ENCODE measurements at places on chromosomes 11 and 22.

- no peak for DNase-seq
These were observed 43.0 kb upstream of the CCDC134 start for GRCh38 chr22:41757502-41757901.

GRCh38 chr11:133388975-133389568 lies 143.2 kb downstream of the OPCML start:
- no peak for DNase-seq

DNA sequence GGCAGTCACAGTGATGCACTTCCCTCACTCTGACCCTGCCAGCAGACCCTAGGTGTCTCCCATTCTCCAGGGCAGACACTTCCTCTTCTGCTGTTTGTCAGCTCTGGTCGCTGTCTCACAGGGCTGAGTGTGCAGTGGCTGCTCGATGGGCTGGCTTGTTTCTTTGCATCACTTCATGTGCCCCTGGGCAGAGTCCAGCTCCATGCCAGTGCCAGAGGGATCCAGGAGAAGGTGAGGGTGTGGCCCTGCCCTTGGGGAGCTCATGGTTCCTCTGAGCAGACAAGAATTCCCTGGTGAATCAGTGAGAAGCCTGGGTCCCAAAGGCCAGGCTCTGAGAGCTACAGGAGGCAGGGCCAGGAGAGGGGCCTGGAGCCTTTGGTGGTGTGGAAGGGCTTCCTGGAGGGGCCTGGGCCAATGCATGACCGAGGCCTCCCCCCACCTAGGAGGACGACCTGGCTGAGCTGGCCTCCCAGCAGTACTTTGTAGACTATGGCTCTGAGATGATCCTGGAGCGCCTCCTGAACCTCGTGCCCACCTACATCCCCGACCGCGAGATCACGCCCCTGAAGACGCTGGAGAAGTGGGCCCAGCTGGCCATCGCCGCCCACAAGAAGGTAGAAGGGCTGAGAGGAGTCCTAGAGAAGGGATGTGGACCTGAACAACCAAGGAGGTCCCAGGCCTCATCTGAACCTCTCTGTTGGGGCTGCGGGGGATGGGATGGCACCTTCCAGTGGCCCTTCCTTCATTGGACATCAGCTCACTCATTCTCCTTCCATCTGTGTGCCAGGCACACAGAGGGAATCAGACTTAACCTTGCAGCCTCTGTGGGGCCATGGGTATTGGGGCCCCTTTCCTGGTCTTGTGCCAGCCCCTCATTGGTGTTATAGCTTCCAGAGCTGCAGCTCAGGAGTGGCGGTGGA lies 66.1 kb downstream of the MYO7A start:
- DNase-seq: no peak

- DNase-seq: no peak
These were observed 63.6 kb upstream of the EMID1 start for GRCh38 chr22:29142116-29142515.

DNA sequence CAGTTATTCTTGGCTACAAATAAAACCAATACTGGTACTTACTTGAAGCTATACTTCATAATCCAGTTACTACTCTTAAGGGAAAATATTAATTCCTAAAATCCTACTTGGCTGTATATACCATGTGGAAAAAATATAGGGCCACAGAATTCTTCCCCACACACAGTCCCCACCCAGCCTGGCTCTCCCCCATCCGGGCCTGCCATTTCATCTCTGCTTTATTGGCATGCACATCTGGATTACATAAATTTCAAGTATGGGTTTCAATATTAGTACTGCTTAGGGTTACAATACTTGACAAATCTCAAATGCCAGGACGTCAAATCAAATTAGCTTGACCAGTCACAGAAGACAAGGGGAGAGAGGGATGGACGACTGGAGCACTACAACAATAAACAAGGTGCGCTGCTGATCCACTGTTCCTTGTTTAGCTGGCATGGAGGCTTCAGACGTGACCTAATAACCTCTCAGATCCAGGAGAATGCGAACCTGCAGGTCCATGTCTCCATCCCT lies 81.4 kb downstream of the ABTB2 start:
- DNase-seq: no peak
